ENCODE measurements at places on chromosomes 3 and 15. TPM values are rescaled to one million over a fixed set of nuclear protein-coding genes. Genes with fewer than 3 reads are reported as not detected.

POLQ gene
- 0.99 TPM for total RNA-seq

ST3GAL6 gene
- 0.99 TPM for total RNA-seq

GOLGA6L26 gene
- not detected for total RNA-seq

KY gene
- 1.6 TPM for total RNA-seq

LRRC31 gene
- not detected for total RNA-seq

TRIM59 gene
- total RNA-seq: 46.5 TPM

FBXW12 gene
- 0.15 TPM for total RNA-seq

CYP1A1 gene
- not detected for total RNA-seq

PAK2 gene
- 54.0 TPM for total RNA-seq

EBLN2 gene
- 2.3 TPM for total RNA-seq

ST8SIA2 gene
- total RNA-seq: not detected

CCR9 gene
- total RNA-seq: not detected

MRAS gene
- 20.1 TPM for total RNA-seq

LARP6 gene
- 69.6 TPM for total RNA-seq

PLA2G4E gene
- total RNA-seq: under 0.01 TPM

ZNF774 gene
- 1.5 TPM for total RNA-seq

SEMA3F gene
- 7.6 TPM for total RNA-seq

ATP13A5 gene
- not detected for total RNA-seq

TRPM1 gene
- not detected for total RNA-seq

CEP70 gene
- 40.9 TPM for total RNA-seq

ELL3 gene
- 3.3 TPM for total RNA-seq

FBXO40 gene
- not detected for total RNA-seq

CHST14 gene
- total RNA-seq: 15.9 TPM

ROBO2 gene
- total RNA-seq: 1.0 TPM

RPP14 gene
- 8.9 TPM for total RNA-seq

GALNT15 gene
- total RNA-seq: 93.0 TPM

KCNMB2 gene
- total RNA-seq: under 0.01 TPM

NTRK3 gene
- 0.17 TPM for total RNA-seq

COL7A1 gene
- 22.5 TPM for total RNA-seq

TRIM42 gene
- total RNA-seq: not detected

ITGA11 gene
- 8.6 TPM for total RNA-seq

TADA3 gene
- 101 TPM for total RNA-seq

UBAP1L gene
- total RNA-seq: 1.5 TPM

TRH gene
- not detected for total RNA-seq

VGLL3 gene
- 25.7 TPM for total RNA-seq

GOLGA6L1 gene
- not detected for total RNA-seq
